ENCODE measurements at places on chromosomes 7 and 10. TPM values are rescaled to one million over a fixed set of nuclear protein-coding genes. Genes with fewer than 3 reads are reported as not detected.

- no peaks in the 10 kb centered on the region for H3K4me1 ChIP-seq
- DNase-seq, result no peak
- H3K27ac ChIP-seq, result no peak overlapping the region
- H3K36me3 ChIP-seq, result no peaks in the 10 kb centered on the region
- no peaks in the 10 kb centered on the region for H3K27me3 ChIP-seq
- no peak overlapping the region for H3K4me3 ChIP-seq
Observed at GRCh38 chr7:3218411-3219225, 82.4 kb upstream of the SDK1 start.

- no peaks in the 10 kb centered on the region for H3K36me3 ChIP-seq
- H3K27me3 ChIP-seq, result no peaks in the 10 kb centered on the region
- H3K4me1 ChIP-seq, result peaks cover 5% of the 10 kb centered on the region
- H3K27ac ChIP-seq, result no peak overlapping the region
- DNase-seq, result no peak
- no peak overlapping the region for H3K4me3 ChIP-seq
Observed at GRCh38 chr10:129095680-129096064, 371.4 kb upstream of the MGMT start.

- H3K36me3 ChIP-seq, result peaks cover 6% of the 10 kb centered on the region
- DNase-seq, result no peak
- H3K4me1 ChIP-seq, result no peaks in the 10 kb centered on the region
- H3K27ac ChIP-seq, result no peak overlapping the region
Observed at GRCh38 chr7:64400401-64400800, 86.6 kb downstream of the ZNF736 start.

DNA sequence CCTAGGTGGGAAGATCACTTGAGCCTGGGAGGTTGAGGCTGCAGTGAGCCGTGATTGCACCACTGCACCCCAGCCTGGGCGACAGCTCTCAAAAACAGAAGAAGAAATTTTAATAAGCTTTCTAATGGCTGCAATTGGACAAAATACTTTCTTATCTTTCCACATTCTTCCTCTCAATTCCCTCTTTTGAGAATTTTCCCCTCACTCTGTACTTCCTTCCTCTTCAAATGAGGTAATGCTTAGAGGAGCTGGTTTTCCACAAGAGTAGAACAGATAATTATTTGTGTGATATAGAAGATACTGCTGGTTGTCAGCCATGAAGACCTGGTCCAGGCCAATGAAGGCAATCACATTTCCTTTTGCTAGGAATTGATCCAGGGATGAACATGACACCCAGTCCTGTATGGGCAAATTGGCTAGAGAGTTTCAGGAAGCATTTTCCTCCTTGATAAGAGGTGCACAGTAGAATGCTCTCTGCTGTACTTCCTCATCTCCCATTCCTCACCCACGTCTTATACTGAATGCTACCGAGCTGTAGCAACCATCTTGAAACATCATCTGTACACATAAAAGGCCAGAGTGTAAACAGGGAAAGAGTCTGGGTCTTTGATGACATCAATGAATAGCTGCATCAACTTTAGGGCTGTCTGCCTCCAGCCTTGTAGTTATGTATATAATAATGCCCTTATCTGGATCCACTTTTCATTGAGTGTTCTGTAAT is 103.9 kb downstream of the CDK6 start:
- peaks cover 4% of the 10 kb centered on the region for H3K27me3 ChIP-seq
- peak overlapping the region; percentile 59 for H3K27ac ChIP-seq
- H3K36me3 ChIP-seq, result peaks cover 3% of the 10 kb centered on the region
- H3K4me1 ChIP-seq, result peaks cover 9% of the 10 kb centered on the region
- H3K4me3 ChIP-seq, result no peak overlapping the region

GRCh38 chr10:436911-437665 is 252.4 kb downstream of the DIP2C start:
- no peaks in the 10 kb centered on the region for H3K4me1 ChIP-seq
- peaks cover 14% of the 10 kb centered on the region for H3K36me3 ChIP-seq
- H3K4me3 ChIP-seq, result peak overlapping the region; percentile 79
- no peak overlapping the region for H3K27ac ChIP-seq
- DNase-seq, result no peak
- H3K27me3 ChIP-seq, result peaks cover 7% of the 10 kb centered on the region

- no peak for DNase-seq
- H3K4me1 ChIP-seq, result no peaks in the 10 kb centered on the region
- no peak overlapping the region for H3K4me3 ChIP-seq
- H3K27me3 ChIP-seq, result peaks cover 14% of the 10 kb centered on the region
Observed at GRCh38 chr7:157853076-157853788, 516.4 kb downstream of the DNAJB6 start.

DNA sequence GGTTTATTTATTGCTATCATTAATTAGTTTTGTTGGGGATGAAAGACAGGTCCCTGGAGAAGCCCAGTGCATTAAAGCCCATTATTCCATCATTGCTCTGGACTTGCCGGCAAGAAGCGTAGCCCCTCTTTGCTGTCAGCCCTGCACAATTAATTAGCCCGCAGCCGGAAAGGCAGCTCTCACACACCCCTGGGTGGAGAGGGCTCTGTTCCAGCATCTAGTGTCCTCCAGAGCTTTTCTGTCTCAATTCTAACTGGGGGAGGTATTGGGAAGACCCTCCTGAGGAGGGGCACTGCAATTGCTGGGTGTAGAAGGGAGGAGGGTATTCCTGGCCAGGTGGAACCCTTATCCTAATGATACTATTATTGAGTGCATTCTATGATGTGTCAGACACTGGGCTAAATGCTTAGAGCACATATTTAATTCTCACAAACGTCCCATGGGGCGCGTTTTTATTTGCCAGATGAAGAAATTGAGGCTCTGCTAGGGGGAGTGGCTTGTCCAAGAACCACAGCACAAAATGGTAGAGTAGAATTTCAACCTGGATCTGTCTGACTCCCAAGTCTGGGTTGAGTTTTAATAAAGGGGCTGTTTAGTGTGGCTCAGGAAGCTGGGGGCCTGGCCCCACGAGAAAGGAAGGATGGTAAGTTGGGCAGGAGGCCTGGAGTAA is 148.1 kb upstream of the PCBD1 start:
- H3K4me3 ChIP-seq, result no peak overlapping the region
- H3K27me3 ChIP-seq, result peaks cover 4% of the 10 kb centered on the region
- no peak for DNase-seq
- peaks cover 3% of the 10 kb centered on the region for H3K36me3 ChIP-seq
- H3K27ac ChIP-seq, result no peak overlapping the region

The NCF1 gene
- 0.80 TPM for total RNA-seq

The SPDYE8 gene
- total RNA-seq, result 0.13 TPM

GRCh38 chr10:114491419-114491818 is 87.1 kb upstream of the AFAP1L2 start:
- no peak overlapping the region for H3K4me3 ChIP-seq
- peaks cover 8% of the 10 kb centered on the region for H3K36me3 ChIP-seq
- H3K4me1 ChIP-seq, result peaks cover 37% of the 10 kb centered on the region
- no peak for DNase-seq

DNA sequence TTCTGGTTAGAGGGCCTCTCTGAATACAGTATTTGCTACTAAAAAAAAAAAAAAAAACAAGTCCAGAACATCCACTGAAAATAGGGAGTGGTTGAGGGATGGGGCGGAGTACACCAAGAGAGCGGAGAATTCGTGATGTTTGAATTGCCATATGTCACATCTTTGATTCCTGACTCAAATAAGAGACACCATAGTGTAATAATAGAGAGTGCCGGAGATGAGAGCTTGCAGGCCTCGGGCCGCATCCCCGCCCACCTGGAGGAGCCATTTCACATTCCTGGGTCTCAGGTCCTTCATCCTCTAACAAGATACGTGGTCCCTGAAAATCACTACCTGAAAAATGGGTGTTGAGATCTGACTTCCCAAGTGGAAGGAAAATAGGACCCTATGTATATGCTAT is 46.8 kb downstream of the KIAA1549 start:
- H3K4me1 ChIP-seq, result peaks cover 25% of the 10 kb centered on the region
- H3K27ac ChIP-seq, result no peak overlapping the region
- no peaks in the 10 kb centered on the region for H3K27me3 ChIP-seq
- DNase-seq, result no peak
- no peak overlapping the region for H3K4me3 ChIP-seq

DNA sequence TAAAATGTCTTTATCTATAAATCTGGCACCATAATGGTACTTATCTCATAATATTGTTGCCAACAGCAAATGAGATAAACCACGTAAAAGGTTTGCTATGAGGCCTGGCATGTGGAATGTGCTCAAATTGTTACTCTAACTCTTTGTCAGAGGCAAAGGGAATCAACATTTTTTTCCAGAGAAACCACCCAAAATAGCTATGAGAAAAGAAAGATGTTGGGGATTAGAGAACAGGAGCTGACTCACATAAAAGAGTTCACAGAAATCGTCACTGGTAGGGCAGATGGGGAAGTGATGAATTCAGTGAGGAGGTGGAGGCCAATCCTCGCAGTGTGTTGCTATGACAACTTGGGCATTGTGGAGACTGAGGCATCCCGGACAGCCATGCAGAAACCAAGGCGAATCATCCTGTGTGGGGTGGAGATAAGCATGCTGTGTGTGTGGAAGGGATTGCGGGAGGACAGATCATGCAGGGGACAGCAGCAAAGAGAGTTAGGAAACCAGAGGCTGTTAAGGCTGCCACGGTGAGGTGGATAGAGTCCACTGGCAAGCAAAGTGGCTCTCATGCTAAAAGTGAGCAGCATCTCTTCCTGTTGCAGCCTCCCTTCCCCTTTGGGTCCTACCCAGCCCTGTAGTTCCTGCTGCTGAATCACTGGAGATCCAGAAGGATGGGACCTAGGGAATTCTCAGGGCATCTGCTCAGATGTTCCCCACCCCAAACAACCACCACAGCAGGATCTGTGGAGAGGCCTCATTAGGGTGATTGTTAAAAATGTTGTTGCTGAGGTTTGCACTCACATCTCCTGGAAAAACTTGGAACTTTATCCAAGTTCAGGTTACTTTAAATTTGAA is 103.9 kb downstream of the CUBN start:
- no peaks in the 10 kb centered on the region for H3K36me3 ChIP-seq
- H3K4me3 ChIP-seq, result no peak overlapping the region
- peak overlapping the region; percentile 33 for H3K27ac ChIP-seq
- H3K27me3 ChIP-seq, result peaks cover 4% of the 10 kb centered on the region
- DNase-seq, result no peak

GRCh38 chr10:29191674-29192073 is 97.2 kb upstream of the LYZL1 start:
- H3K36me3 ChIP-seq, result no peaks in the 10 kb centered on the region
- DNase-seq, result no peak
- H3K4me1 ChIP-seq, result peaks cover 6% of the 10 kb centered on the region
- H3K27me3 ChIP-seq, result peaks cover 2% of the 10 kb centered on the region
- no peak overlapping the region for H3K27ac ChIP-seq
- no peak overlapping the region for H3K4me3 ChIP-seq

The GRID2IP gene
- total RNA-seq, result 0.08 TPM

The GNAI1 gene
- total RNA-seq, result 132 TPM

GRCh38 chr7:27398851-27399250 is 156.2 kb downstream of the EVX1 start:
- no peak overlapping the region for H3K4me3 ChIP-seq
- DNase-seq, result no peak
- H3K4me1 ChIP-seq, result peaks cover 12% of the 10 kb centered on the region
- peaks cover 1% of the 10 kb centered on the region for H3K27me3 ChIP-seq

- H3K27me3 ChIP-seq, result peaks cover 1% of the 10 kb centered on the region
- H3K4me3 ChIP-seq, result no peak overlapping the region
- H3K36me3 ChIP-seq, result no peaks in the 10 kb centered on the region
- no peak for DNase-seq
- peaks cover 9% of the 10 kb centered on the region for H3K4me1 ChIP-seq
Observed at GRCh38 chr7:94183289-94183749, 179.2 kb upstream of the BET1 start.

The PRPS1L1 gene
- total RNA-seq, result not detected

The ASIC3 gene
- 3.4 TPM for total RNA-seq

DNA sequence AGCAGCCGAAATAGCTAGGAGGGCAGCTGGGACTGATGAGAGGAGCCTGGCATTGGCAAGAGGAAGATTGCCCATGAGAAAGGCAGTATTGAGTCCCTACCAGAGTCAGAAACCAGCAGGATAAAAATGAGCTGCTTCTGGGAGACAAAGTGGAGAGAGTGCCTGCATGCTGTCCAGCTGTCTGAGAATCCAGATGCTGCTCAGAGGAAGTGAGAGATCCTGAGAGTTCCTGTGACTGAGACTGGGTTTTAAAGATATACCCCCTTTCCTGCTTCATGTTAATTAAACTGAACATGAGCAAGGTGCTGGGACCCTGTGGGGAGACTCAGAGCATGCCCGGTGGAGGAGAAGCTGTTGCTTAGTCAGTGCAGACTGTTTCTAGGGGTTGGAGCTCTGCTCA is 107.5 kb downstream of the KIF20B start:
- DNase-seq, result no peak
- peaks cover 8% of the 10 kb centered on the region for H3K4me1 ChIP-seq
- no peak overlapping the region for H3K27ac ChIP-seq
- no peaks in the 10 kb centered on the region for H3K36me3 ChIP-seq

- no peak overlapping the region for H3K4me3 ChIP-seq
- no peak overlapping the region for H3K27ac ChIP-seq
- no peaks in the 10 kb centered on the region for H3K27me3 ChIP-seq
Observed at GRCh38 chr10:121113385-121113696, 262.2 kb downstream of the WDR11 start.

GRCh38 chr7:157397731-157398691 is 61.2 kb downstream of the DNAJB6 start:
- H3K27ac ChIP-seq, result peak overlapping the region; percentile 72
- peak; percentile 48 for DNase-seq
- H3K4me3 ChIP-seq, result peak overlapping the region; percentile 27
- H3K36me3 ChIP-seq, result peaks cover 33% of the 10 kb centered on the region

DNA sequence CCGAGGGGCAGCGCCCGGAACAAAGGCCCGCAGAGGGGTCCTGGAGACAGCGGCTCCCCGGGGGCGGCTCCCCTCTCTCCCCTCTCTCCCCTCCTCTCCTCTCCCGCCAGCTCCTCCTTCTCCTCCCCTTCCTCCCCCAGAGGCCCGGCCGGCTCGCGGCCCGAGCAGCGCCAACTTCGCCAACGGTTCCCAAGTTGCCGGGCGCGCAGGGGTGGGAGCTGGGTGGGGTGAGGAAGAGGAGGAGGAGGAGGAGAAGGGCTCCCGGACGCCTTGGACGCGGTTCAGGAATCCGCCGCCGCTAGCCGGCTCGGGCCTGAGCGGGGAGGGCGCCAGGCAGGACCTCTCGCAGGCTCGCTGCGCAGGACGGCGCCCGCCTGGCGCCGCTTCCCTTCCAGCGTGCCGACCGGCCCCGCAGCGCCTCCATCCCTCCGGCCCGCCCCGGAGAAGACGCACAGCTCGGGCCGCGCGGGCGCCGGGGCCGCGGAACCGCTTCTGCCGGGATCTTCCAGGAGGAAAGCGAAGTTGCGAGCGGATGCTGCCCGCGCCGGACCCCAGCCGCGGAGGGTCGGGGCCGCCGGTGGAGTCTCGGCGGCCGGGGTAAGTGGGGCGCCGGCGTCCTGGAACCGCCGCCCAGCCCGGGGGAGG is at the start of gene CHST3:
Gene CHST3, plus strand, starts transcription at position 298 of the 645 bp plus-strand sequence. CDS start 41,448 bp downstream, outside the sequence.
- H3K36me3 ChIP-seq, result no peaks in the 10 kb centered on the region
- peak within 1 kb of the TSS; percentile 78 for H3K27ac ChIP-seq
- DNase-seq, result peak; percentile 53
- peaks cover 14% of the 10 kb centered on the region for H3K4me1 ChIP-seq

The CACNA2D1 gene
- 20.7 TPM for total RNA-seq

The C10orf105 gene
- total RNA-seq, result 0.15 TPM
